ENCODE measurements at places on chromosomes 6 and 20.

DNA sequence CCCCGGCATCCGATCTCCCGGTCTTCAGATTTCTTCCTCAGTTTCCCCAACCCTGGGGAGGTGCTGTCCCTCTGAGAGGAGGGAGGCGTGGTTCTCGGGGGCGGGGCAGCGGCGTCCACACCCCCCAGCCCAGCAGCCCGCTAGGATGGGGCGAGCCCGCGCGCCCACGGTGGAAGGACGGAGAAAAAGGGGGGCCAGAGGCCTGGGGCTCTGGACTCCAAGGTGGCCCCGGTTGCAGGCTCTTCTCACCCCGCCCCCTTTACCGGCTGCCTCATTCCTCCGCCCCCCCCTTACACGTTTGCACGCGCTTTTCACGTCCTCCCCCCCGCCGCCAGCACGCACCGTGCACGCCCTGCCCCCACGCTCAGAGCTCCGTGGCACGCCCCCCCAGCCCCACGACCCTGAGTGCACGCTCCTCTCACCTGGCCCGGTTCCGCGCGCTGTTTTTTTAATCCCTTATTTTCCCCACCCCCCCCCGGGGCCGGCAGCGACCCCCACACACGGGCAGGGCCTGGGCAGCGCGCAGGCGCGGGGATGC lies 402 bp downstream of the ZBTB12 start:
- peak; percentile 37 for DNase-seq

GRCh38 chr6:18177286-18177965 lies 22.2 kb downstream of the KDM1B start:
- no peak for DNase-seq

GRCh38 chr6:21501021-21501354 lies 92.6 kb upstream of the SOX4 start:
- no peak for DNase-seq

DNA sequence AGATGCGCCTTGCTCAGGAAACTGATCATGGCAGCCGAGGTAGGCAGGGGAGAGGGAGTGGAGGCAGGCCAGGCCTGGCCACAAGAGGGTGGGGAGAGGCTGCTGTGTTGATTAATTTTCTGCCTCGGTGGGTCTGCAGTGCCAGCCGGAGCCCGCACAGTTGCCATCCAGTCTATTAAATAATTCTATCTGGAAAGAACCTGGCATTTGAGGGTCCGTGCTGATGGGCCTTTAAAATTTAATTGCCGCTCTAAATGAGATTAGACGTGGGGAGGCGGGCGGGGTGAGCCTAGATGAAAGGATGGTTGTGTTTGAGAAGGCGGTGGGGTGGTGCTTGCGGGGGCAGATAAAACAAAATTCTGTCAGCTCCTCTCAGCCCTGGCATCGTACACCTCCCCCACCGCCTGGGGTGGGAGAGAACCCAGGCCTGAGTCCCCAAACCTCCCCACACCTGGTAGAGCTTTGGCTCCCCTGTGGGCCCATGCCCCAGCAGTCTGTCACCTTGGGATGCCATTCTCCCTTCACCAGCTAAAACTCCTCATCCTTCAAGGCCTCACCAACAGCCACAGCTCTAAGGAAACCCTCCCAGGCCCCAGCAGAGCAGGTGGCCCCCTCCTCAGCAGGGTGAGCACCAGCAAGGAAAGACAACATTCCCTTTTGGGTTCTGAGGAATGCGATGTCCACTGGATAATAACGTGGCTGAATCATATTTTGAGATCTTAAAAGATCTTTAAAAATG lies 167.3 kb downstream of the GRM4 start:
- no peak for DNase-seq

- DNase-seq: no peak
Measured at GRCh38 chr20:46107061-46107460, 11.1 kb upstream of the CD40 start.

DNA sequence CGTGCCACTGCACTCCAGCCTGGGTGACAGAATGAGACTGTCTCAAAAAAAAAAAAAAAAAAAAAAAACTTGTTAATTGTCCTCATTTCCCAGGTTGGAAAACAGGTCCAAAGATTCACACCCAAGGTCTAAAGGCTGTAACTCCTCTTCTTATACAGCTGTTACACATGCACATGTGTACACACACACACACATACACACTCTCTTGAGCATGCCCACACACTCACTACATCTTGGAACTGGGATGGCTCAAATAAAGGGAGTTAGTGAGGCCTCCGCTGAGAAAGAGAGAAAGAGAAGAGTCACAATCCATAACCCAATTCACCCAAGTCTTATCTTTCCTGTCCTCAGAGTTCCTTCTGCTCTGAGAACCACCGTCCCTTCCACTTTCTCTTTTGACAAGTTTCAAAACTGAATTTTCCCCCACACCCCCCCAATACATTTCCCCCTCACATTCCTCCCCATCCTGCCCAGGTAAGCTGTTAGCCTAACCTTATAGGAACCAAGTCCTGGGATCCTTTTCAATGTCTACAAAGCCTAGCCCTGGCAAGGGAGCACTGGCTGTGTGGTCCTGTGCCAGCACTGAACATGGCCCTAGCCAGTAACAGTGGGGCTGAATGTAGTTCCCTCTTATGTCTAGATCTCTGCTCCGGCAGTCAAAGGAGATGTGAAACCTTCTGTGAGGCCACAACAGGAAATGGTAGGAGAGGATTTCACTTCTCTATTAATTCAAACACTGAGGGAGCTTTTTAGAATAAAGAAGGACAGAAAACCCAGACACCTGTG lies 3.2 kb upstream of the HLA-DMB start:
- DNase-seq: no peak

DNA sequence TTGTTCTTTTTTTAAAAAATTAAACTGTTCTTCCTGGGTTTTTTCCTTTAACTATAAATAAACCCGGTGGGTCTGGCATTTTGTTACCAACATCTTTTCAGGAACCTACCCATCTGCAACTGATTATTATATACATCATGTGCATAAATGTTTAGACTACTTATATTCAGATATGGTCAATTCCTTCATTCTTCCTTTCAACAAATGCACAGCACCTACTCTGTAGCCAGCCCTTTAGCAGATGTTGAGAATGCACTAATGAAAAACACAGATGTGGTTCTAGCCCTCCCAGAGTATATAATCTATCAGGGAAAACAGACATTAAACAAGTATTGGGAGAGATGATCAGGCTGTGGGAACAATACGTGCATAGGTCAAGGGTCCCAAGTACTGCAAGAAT lies 237.1 kb downstream of the UST start:
- DNase-seq: no peak

DNA sequence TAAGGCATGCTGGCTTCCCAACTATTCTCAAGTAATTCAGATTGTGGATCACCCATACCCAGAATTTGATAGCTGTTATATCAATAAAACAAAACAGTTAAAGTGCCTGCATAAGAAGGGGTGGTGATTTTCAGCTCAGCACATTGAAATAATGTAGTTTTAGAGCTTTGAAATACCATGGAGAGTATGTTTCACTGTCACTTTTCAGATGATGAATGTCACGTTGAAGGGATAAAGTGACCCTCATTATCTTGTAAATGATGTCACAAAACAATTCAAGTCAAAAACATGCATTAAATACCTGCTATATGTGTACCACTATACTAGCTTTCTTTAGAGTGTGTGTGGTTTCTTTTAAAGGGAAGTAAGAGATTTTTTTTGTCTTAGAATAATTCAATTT lies 27.6 kb downstream of the MLIP start:
- no peak for DNase-seq

DNA sequence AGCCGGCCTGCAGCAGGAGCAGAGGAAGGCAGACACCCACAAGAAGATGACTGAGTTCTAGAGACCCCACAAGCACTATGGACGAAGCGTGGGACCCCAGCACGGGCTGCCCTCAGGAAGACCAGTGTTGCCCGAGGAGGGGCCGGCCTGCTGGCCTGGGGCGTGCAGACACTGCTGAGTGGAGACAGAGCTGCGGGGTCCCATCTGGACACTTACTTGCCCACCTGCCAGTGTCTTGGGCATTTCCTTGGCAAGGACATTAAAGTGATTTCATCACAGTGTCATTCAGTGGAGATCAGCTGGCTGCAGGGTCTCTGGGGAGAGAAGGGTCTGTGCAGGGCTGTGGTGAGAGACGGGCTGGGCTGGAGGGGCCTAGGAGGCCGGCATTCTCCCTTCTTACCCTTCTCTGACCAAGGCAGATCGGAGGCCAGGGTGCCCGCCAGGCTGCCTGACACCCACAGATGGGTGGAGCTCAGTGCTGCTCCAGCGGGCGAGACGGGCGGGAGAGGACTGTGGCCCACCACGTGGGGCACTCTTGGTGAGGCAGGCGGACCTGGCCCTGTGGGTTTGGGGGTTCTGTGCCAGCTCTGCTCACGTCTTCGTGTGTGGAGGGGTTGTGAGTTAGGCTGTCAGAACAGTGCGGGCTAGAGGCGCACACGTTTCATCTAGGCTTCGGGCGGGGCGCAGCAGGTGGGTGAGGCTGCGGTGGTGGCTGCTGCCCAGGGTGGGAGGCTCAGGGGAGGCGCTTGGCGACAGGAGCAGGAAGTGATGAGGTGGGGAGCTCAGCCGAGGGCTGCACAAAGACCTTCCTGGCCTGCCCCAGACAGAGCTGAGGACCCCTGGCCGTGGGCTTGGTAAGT lies at the start of gene LIME1:
LIME1 (plus strand) TSS at position 806 of the 860 bp plus-strand sequence. CDS start 886 bp downstream, outside the sequence.
- no peak for DNase-seq

- DNase-seq: no peak
Measured at GRCh38 chr6:21270636-21271201, 322.8 kb upstream of the SOX4 start.

GRCh38 chr20:33400812-33401183 lies 521 bp downstream of the CDK5RAP1 start:
- no peak for DNase-seq

DNA sequence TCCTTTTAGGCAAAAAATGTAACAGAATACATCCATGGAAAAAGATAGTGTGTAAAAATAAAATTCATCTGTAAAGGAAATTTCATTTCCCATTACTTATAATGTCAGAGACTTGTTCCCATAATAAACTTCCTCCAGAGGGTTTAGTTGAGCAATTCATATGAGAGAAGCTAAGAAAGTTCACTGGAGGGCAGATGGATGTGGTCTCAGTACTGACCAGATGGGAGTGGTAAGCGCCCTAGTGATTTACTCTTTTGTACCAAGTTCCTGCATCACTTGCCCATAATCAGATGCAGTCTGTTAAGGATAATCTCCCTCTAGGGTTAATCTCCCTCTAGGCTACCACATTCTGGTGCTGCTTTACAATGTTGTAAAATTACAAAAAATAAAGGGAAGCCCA lies 61.7 kb downstream of the ESF1 start:
- no peak for DNase-seq

DNA sequence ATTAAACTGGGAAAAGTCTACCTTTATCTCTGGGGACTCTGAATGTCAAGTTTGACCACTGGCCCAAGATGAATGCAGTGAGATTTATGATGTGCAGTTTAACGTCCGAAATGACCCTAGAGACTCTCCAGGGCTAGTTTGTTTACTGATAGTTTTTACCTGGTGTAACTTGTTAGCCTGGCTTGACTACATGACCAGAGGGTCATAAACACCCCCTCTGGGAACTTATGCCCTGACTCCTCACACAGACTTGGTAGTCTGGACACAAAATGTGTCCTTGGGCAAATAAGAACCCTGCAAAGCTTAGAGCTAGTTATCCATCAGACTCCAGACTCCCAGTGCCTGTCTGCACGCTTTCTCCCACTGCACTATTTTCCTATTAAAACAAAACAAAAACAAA lies 606.5 kb downstream of the HACE1 start:
- no peak for DNase-seq

GRCh38 chr6:151974061-151974617 lies 166.7 kb downstream of the ESR1 start:
- DNase-seq: no peak

DNA sequence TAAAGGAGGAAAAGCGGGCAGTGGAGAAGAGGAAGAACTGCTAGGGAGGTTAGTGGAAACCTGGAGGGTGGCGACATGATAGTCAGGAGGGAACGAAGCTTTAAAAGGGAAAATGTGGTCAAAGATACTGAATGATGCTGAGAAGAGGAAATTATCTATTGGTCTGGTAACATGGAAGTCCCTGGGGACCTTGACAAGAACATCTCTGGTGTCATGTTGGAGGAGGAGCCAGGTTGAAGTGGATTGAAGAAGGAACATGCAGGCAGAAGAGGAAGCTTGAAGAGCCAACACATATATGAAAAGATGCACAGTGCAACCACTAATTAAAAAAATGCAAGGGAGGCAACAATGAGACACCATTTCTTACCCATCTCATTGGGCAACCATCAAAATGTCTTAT lies 251.9 kb upstream of the RNF24 start:
- DNase-seq: no peak

- no peak for DNase-seq
Measured at GRCh38 chr6:116562614-116563013, 8.7 kb upstream of the RWDD1 start.

- DNase-seq: no peak
Measured at GRCh38 chr6:163383912-163384311, 30.6 kb upstream of the QKI start.
